ENCODE measurements at places on chromosomes 13 and 19.

GRCh38 chr19:6211632-6212402 lies 68.0 kb downstream of the MLLT1 start:
- no peak for DNase-seq

DNA sequence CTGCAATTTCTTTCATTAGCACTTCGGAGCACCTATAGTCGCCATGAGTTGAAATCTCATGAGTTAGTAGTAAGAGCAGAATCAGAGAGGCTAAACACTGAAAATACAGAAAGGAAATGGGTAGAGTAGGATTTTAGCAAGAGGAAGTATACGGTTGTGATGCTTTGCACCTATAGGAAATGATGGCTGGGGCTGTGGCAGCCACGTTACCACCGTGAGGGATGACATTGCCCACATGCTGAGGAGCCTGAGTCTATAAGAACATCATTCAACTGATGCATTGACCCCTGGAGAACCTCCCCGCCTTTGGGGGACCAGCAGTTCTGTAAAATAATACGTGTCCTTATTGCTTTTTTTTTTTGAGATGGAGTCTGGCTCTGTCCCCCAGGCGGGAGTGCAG lies 20.4 kb downstream of the FAM187B start:
- no peak for DNase-seq

GRCh38 chr13:21530656-21531055 lies 71.6 kb upstream of the ZDHHC20 start:
- DNase-seq = no peak

DNA sequence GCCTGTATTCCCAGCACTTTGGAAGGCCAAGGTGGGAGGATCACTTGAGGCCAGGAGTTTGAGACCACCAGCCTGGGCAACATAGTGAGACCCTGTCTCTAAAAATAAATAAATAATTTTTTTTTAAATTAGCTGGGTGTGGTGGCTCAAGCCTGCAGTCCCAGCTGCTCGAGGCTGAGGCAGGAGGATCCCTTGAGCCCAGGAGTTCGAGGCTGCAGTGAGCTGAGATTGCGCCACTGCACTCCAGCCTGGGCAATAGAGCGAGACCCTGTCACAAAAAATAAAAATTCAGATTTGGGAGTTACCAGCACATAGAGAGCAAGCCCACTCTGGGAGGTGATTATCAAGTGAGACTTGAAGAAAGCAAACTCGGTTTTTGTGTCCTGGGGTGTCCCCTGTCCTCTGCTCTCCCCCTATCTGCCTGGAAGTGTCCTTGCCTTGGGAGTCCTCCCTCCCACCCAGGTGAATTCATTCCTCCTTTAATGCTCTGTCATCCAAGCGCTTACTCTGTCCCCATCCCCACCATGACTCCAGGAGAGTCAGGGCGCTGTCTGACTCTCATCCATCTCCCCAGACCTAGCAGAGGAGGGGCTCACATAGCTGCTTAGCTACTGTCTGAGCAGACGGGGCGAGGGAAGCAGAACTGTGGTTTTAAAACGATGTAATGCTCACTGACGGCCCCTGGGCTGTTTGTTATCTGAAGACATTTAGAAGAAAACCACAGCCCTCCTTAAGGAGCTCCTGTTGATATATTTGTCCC lies 146.8 kb downstream of the STK24 start:
- no peak for DNase-seq

- DNase-seq = peak; percentile 80
Observed at GRCh38 chr19:48398375-48399235, 5.1 kb downstream of the GRIN2D start.

- peak; percentile 85 for DNase-seq
Observed at GRCh38 chr13:42497798-42498197, 76.2 kb upstream of the TNFSF11 start.

DNA sequence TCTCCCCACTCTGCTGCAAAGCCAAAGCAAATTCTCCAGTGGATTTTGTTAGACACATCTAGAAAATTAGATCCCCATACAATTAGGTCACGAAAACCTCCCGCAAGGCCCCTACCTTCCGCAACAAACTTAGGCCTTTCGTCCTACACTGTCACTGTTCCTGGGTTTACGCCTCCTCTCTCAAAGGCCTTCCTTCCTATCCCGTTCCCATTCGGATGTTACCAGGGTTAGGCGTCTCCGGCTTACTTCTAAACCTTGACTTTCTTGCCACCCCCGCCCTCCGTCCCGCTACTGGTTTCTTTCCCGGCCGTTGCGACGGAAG lies 754 bp downstream of the RNF6 start:
- no peak for DNase-seq

All from kidney capillary endothelial cell (primary cell).